ENCODE measurements at places on chromosomes 5 and 9.

GRCh38 chr5:121962958-121963357 is 1.2 kb downstream of the SRFBP1 start:
- DNase-seq: no peak

GRCh38 chr5:74638544-74638969 is 2.0 kb downstream of the ENC1 start:
- DNase-seq: no peak

DNA sequence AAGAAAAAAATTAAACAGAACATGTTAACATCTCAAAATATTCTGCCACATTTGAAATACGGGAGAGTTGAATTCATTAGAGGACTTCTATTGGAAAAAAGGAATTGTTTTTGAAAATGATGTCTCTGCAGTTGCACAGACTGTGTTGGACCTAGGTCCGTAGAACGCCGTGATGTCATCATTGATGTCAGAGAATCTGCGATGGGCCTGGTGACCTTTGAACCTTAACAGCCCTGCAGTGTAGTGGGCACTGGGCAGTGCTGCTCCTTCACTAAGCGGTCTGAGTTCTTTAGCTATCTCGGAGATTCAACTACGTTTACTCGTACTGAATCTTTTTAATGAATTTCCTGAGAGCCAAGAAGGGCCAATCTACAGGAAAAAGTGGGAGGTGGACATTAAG is at the start of gene FAM170A:
Gene FAM170A (plus strand): TSS at position 220 of the 400 bp plus-strand sequence. CDS start 211 bp downstream, outside the sequence.
- no peak for DNase-seq

DNA sequence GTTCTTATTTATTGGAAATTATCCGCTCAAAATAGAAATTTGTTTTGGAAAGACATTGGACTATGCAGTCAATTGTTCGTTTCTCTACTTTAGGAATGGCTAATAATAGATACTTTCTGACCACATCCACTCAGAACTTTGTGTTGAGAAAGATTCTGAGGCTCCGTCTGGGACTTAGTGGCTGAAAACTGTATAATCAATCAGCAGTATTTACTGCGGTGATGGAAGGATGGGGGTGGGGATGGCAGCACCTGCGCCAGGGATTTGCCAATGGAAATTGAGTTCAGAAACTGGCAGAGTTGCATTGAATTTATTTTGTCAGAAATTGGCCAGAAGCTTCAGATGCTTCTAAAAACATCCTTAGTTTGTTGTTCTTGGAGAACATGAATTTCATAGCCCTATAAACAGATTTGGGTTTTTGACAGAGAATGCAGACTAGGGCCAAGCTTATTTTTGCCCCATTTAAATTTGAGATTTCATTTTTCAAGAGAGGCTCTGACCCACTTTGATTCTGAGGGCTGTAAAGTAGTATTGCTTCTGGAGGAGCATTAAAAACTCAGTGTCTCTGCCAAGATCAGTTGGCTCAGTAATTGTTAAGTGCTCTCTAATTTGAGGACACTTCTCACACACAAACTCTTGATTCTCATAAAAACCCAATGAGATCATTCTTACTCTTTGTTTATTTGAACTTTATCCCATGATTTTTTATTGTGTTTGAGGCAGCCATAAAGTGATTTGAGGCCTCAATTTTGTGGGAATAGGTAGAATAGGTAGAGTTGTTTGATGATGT is 215.1 kb downstream of the CD180 start:
- DNase-seq: no peak

DNA sequence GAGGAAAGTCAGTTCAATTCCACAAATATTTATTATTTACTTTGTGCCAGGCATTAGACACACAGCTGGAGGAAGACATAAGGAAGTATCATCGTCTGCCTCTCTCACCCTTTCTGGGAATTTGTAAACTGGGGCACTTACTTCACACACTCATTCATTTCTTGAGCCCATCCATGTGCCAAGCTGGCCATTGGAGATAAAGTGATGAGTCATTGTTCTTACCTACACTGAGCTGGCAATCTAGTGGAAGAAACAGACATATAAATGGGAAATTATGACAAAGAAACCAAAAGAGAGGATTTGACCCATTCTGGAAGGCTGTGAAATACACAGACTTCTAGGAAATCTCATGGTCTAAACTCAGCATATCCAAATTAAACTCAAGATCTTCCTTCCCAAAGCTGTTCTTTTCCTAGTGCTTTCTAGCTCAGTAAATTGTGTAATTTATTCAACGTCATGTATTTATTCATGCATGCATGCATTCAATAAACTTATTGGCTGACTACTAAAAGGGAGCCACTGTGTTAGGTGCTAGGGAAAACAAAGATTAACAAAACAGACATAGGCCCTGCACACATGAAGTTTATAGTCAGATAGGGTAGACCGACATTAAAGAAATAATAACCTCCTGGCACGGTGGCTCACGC is 65.3 kb downstream of the SH3RF2 start:
- no peak for DNase-seq

- no peak for DNase-seq
Observed at GRCh38 chr9:134661299-134661698, 19.7 kb downstream of the COL5A1 start.

- DNase-seq: no peak
Observed at GRCh38 chr9:116157436-116158138, 4.0 kb downstream of the PAPPA start.

GRCh38 chr5:43889233-43889632 is 286.3 kb downstream of the NNT start:
- no peak for DNase-seq

DNA sequence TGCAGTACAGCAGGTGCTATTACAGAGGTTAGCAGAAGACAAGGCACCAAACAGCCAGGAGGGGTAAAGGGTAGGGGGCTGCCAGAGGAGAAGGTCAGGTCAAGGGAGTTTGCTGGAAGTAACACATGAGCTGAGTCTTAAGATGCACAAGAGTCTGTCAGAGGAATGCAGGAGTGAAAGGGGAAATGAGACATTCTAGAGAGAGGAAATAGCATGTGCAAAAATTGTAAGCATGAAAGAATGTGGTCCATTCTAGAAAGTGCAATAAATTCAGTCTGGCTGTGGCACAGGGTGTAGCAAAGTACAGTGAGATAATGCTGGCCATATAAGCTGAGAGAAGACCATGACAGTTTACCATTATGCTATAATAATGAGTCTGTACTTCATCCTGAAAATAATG is 6.6 kb downstream of the GOLGA1 start:
- DNase-seq: no peak

GRCh38 chr9:28808042-28808441 is 1234.8 kb upstream of the C9orf72 start:
- no peak for DNase-seq

- no peak for DNase-seq
Observed at GRCh38 chr5:61363401-61364114, 31.5 kb downstream of the ZSWIM6 start.

- DNase-seq: no peak
Observed at GRCh38 chr9:84146893-84147710, 166.5 kb downstream of the RMI1 start.

DNA sequence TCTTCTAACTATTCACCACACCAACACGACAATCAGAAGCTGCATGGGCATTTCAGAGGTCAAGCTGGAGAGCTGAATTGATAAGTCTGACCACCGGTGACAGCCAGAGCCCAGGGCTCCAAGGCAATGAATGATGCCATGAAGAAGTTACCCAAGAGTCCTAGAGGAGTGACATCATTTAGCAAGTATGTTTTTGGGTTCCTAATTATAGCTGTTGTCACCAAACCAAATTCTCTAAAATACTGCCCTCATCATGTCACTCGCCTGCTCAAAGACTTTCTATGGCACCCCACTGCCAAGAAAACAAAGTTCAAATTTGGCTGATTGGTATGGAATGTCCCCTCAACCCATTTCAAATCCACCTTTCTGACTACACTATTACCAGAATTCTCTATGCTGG is 235.1 kb downstream of the SPOCK1 start:
- DNase-seq: no peak
